HT-29 (cell line): ENCODE measurements at places on chromosomes 2 and 18. TPM values are rescaled to one million over a fixed set of nuclear protein-coding genes. Genes with fewer than 3 reads are reported as not detected.

GRCh38 chr2:235265348-235265965 lies 228.4 kb upstream of the AGAP1 start:
- no peak for DNase-seq

DNA sequence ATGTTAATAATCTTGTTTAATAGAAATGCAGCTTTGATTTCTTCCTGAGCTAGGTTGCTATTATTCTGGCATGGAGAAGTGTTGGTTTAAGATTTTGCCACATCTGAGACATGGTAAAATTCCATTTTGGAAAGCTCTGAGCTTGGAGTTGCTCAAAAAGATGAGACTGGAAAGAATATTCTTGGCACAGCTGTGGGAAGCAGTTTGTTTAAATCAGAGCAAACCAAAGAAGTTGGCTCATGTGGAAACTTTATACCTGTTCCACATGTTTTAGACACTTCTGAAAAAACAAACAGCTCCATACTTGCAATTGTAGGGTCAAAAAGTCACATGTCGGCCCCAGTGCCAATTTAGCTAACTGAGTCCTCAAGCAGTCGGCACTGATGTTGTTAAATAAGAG lies 116.6 kb downstream of the SLC4A3 start:
- DNase-seq, result no peak

GRCh38 chr18:66872277-66872676 lies 268.4 kb upstream of the CDH19 start:
- DNase-seq, result peak; percentile 25

The REG1B gene
- not detected in 2 replicates for total RNA-seq

The C1GALT1C1L gene
- 0.78 and 1.4 TPM in 2 replicates for total RNA-seq

DNA sequence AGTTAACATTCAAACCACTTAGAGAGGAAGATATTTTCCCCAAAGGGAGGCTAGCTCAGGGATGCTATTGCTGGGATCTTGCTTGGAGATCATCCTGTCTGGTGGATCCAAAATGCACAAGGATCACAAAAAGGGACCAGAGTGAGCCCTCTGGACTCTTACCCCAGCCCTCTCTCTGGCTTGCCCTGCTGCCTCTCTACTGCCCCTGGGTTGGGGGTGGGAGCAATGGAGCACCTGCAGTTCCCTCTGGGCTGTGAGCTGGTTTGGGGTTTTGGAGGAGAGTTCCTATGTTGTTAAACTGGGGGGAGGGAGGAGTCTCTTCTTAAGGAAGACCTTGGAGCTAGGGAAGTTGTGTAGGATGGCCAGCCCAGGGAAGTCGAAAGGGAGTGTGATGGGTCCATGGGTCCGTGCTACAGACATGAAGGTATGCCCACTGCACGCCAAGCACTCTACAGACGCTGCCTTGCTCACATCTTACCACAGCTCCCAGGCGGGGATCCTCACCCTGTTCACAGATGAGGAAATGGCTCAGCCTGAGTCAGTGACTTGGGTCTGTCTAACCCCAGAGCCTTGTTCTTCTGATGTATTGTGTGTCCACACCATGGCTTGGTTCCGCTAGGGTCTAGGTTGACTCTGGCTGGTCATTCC lies 3.8 kb downstream of the LBH start:
- DNase-seq, result no peak
